ENCODE measurements at places on chromosomes 4 and X. TPM values are rescaled to one million over a fixed set of nuclear protein-coding genes. Genes with fewer than 3 reads are reported as not detected.

GRCh38 chr4:17475481-17475880 is 36.4 kb downstream of the QDPR start:
- no peak for DNase-seq

- no peak for DNase-seq
Observed at GRCh38 chr4:117676153-117676552, 358.1 kb upstream of the NDST3 start.

GRCh38 chr4:169567916-169568315 is 44.5 kb downstream of the NEK1 start:
- no peak for DNase-seq

- DNase-seq = peak; percentile 24
Observed at GRCh38 chr4:88008122-88008742, 797 bp downstream of the PKD2 start.

The PGAM4 gene
- not detected for total RNA-seq

The GAK gene
- 73.0 TPM for total RNA-seq

The DRP2 gene
- total RNA-seq = 0.14 TPM

Data from H4 (cell line).